ENCODE measurements at places on chromosomes 3 and 15.

GRCh38 chr3:187212705-187213104 lies 15.4 kb downstream of the RTP1 start:
- DNase-seq, result no peak

DNA sequence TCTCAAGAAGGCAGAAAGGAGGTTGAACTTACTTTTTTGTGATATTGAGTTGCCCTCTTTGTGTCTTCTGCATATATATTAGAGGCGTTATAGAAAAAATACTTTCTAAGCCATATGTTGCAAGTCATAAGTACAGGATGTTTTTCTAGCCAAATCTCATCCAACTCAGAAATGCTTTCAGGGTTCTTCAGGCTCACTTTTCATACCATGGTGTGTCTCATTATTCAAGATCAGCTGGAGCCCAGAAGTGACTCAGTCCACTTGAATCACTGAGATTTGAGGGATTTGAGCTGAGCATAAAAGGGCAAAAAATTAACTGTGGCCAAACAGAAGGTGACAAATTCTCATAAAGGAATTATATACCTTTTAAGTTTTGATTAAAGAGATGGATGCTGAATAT lies 157.3 kb downstream of the WNT5A start:
- DNase-seq, result no peak

- DNase-seq, result peak; percentile 23
Measured at GRCh38 chr3:69324362-69325025, 61.4 kb downstream of the FRMD4B start.

DNA sequence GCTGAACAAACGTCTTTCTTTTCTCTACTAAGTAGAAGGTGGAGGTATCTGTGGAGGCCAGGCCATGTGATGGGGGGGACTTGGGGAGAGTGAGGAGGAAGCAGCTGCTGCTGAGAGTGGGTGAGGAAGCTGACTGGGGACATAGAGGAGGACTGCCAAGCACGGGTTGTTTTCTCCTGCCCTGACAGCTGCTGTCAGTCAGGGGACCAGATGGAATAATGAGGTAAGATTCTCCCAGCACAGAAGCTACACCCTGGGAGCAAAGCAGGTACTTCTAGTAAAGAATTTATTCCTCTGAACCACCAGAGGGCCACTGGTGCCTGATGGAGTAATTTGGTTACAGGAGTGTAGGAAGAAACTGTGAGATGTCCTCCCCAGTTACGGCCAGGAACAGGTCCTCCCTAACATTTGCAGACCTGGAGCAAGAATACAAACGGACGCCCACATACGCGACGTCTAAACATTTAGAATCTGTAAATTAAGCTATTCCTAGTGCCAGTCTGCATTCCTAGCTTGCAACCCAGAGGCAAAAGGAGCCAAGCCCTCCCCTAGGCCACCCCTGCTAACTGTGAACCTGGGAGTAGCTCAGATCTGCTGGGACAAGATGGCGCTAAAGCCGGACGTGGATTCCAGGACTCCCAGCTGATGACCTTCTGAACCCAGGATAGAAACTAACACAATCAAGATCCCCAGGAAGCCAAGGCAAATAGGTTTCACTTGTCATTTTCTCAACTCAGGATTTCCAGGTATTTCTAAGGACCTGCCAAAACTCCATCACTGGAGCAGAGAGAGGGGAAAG lies 14.8 kb downstream of the CRYGS start:
- DNase-seq, result no peak

GRCh38 chr3:23325466-23326065 lies 122.4 kb downstream of the UBE2E2 start:
- DNase-seq, result no peak

DNA sequence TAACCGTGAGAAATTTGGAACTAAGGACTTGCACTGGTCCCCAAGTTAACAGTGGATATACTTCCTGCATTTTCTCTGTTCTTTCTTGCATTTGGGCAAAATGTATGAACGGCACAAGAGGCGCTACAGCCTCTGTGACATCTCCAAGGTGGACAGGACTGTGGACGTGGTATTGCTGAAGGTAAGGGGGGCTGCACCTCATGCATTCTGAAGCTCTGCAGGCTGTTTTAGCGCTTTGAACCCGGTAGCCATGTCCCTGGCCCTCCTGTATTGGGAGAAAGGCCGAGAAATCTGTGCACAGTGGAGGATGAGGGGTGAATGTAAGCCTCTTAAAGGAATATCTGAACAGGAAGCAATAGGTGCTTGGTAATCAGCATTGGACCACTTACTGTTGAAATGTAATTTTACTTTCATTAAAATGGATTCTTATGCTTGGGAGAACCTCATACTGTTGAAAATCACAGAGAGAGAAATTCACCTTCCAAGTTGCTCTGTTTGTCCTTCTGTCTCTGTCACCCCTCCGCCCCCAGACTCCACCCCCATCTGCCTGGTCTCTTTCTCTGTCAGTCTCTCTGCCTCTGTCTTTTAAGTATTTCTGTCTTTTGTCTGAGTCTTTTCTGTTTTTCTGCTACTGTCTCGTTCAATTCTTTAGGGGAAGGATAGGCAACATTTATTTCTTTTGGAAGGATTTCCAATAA lies 174.6 kb downstream of the KLHL25 start:
- DNase-seq, result no peak

DNA sequence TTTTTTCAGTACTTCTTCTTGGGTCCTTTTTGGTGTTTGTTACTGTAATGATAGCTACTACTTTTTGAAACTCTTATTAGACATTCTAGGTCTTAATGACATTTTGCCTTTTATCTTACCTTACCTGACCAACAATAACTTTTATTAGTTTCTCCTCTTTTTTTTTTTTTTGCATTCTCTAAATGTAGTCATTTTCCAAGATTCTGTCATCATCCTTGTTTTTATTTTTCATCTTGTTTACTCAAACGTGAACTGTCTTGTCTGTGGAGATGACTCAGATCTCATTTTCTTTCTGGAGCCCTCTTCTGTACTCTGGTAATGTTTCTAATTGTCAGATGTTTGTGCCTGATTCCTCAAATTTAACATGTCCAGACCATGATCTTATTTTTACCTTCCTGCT lies 2.9 kb downstream of the ABHD5 start:
- no peak for DNase-seq

DNA sequence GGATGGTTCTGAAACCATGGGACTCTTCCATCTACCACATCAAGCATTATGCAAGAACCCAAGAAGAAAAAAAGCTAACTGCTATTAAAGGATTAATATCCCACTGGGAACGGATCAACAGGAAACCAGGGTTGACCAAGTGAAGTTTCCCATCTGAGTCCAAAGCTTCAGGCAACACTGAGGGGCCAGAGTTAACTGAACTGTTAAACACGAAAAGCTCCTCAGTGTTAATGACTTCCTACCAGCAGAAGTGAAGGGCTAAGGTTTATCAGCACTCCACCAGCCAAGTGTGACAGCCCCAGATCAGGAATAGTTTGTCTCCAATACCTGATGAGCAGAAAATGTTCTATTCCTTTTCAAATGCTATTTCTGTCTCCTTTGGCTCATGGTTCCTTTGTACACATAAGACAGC lies 36.7 kb downstream of the PTPN9 start:
- no peak for DNase-seq

- no peak for DNase-seq
Measured at GRCh38 chr3:156050918-156051317, 69.5 kb upstream of the KCNAB1 start.

DNA sequence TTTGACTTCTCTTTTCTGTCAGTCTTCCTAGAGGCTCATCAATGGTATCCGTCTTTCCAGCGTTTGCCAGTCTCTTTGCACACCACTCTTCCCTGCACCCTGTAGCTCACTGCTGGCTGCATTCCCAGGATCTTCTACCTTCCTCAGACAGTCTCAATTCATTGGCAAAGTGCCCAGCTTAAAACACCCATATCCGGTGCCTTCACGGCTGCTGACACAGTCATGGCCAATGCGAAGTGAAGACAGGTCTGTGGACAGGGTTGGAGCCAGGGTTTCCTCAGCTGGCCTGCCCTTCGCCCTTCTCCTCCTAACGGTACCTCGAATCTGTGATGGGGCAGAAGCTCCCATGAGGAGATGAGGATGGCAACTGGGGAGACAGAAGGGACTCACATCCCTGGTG lies 36.1 kb downstream of the PTH1R start:
- no peak for DNase-seq

GRCh38 chr3:196202516-196202970 lies 8.7 kb downstream of the ZDHHC19 start:
- no peak for DNase-seq

- peak; percentile 87 for DNase-seq
Measured at GRCh38 chr15:70083418-70083817, 14.3 kb downstream of the TLE3 start.

DNA sequence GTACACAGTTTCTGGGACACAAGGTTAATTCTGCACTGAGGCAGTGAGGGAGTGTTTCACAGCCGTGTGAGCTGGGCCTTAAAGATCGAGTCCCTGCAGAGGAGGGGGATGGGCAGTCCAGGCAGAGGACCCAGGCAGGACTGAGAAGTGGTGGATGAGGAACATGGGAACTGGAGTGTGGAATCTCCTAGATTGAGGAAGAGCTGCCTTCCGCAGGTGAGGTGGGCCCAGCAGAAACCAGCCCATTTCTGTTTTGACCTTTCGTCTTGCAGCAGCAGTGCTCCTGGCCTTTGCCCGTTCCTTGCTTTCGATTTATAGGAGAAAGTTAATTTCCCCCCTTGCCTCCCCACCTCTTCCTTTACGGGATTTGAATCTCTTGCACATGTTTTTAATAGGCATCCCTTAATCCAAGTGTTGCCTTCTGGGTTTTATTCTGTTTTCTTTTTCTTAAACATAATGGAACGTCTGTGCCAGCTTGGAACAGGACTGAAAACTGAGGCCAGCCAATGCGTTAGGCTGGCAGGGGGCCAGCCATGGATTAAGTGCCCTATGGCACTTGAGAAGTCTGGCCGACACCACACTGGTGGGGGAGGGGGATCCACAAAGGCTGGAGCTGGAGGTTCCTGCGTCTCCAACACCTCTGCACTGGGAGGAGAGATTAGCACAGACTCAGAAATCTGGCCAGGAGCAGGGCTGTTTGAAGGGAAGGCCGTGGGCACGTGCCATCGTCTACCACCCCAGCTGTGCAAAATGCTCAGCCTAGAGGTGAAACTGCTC lies 78.1 kb downstream of the AAGAB start:
- no peak for DNase-seq

DNA sequence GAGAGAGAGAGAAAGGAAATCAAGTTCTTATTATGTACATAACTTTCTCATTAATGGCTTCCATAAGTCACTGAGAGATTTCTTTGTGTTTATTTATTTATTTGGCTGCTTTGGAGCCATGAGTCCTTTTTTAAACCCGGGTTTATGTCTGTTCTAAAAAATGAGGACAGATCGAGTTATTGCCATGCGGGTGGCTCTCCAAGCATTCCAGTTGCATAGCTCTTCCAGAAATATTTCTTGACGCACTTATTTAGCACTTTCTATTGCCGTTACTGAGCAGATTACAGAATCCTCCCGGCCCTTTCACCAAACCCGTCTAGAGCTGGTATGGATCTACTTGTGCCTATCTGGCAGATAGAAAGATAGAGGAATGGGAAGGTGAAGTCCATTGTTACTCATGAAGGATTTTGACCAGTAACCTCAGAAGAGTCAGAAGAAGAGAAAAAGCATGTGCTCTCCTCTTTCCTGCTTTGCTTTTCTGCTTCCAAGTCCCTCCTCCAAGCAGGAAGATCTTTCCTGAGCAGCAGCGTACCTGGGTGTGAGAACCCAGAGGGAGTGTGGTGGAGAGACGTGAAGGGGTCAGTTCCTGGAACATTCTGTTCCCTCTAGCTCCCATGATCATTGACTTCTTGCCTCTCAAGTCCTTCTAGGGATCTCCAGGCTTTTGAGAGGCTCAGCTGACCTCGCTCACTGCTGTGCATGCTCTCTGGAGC lies 112.8 kb downstream of the LPP start:
- no peak for DNase-seq

DNA sequence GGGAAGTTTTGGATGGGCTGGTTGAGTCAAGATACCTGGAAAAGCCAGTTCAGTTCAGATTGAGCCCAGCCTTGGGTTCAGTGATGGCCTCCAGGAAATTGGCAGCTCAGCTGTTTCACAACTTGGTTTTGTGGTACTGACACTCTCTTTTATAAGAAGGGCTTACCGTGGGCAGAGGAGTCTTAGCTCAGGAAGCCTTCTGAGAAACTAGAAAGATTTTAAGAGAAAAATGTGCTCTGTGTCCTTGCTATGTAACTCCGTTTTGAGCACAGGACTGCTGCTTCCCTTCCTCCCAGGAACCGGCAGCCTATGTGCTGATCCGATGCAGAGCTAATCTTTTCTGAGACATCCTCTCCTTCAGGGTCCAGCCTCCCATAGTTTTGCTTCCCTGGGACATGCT lies 46.6 kb upstream of the RASGRP1 start:
- no peak for DNase-seq

DNA sequence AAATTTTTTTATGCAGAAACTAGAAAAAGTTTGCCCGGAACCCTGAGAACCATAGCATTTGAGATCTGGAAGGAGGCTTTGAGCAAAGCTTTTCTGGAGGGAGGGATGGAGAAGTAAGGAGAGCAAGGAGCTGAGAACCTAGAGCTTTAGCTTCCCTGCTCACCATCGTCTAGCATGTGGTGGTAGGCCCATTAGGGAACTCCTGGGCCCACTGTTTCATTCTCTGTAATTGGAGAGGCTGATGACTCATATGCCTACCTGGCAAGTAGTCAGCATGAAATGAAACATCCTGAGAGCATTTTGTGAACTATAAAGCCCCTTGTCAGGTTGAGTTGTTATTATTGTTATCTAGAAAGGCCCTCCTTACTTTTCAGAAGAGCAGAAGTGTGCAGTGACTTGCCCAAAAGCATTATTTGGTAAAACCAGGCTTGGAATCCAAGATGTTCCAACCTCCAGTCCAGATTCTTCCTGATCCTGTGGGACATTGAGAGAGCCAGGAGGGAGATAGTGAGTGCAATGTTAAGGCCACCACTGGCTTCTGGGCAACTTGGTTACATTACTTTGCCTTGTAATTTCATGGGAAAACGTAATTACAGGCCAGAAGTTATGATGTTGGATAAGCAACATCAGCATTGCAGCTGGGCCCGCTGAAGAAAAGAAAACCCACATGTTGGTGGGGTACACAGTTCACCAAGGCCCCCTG lies 104.5 kb upstream of the BFSP2 start:
- no peak for DNase-seq

DNA sequence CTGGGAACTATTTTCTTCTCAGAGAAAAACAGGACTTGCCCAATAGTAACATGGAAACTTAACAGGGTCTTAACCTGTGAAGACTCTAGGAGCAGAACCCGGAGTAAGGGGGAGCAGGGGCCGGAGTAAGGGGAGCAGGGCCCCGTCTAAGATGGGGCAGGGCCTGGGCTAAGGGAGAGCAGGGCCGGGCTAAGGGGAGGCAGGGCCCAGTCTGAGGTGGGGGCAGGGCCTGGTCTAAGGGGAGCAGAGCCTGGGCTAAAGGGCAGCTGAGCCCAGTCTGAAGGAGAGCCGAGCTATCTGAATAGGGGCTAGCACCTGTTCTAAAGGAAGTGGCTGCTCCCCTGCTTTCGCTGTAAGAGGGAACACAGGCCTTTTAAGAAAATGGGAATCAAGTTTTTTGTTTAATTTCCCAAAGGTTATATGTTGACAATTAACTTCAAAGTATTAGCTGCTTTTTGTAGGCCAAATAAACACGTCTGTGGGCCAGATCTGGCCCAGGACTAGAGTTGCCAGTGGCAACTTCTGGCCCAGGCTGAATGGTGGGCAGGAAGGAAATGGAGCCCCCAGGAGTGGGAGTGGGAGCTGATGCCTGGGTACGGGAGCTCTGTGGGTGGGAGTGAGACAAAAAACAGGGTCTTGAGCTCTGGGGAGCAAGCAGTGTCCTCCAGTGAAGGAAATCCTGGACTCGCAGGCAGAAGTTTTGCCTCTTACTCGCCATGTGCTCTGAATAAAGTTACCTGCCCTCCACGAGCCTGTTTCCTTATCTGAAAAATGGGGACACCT lies 32.5 kb downstream of the CSPG4 start:
- DNase-seq, result no peak

Data from NT2/D1 (cell line).